ENCODE measurements at places on chromosomes 4 and X.

- no peak for DNase-seq
These were observed 33.5 kb upstream of the KCNIP4 start for GRCh38 chr4:21982087-21982486.

GRCh38 chr4:138595171-138595570 is 353.0 kb upstream of the SLC7A11 start:
- no peak for DNase-seq

DNA sequence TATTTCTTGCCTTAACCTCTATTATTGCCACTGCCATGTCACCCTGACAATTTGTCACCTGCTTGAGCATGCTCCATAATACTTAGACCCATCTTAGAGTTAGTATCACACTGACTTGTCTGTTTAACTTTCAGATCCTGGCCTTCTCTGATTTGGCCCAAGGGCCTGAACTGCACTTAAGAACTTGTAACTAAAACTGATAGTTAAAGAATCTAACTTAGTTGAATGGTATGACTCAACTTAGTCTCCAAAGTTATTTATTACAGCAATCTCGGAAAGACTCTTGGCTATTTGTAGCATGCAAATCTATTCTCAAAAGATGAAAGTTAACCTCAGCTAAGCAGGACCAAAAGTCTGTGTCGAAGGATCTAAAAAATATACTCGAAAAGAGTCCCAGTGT is 72.3 kb downstream of the IGSF1 start:
- DNase-seq = no peak

- DNase-seq = peak; percentile 14
These were observed 5.9 kb upstream of the GATB start for GRCh38 chr4:151766691-151767090.

GRCh38 chrX:143121477-143121876 is 95.7 kb downstream of the SPANXN4 start:
- DNase-seq = no peak

DNA sequence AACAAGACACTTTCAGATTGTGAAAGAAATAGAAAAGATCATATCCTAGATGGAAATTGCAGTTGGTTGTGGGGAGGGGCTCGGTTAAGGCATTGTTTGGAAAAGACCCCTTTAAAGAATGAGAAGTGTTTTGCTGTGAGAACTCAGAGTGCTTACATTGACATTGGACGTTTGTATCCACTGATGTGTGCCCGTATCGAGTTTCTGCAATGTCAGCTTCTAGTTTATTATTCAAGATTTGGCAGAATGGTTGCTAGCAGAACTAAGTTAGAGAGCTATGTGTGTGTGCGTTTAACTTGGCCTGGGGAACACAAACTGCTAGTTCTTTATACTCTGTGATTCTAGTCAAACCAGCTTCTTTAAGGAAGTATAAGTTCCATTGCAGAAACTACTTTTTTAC is 2702.5 kb downstream of the PCDH7 start:
- no peak for DNase-seq

DNA sequence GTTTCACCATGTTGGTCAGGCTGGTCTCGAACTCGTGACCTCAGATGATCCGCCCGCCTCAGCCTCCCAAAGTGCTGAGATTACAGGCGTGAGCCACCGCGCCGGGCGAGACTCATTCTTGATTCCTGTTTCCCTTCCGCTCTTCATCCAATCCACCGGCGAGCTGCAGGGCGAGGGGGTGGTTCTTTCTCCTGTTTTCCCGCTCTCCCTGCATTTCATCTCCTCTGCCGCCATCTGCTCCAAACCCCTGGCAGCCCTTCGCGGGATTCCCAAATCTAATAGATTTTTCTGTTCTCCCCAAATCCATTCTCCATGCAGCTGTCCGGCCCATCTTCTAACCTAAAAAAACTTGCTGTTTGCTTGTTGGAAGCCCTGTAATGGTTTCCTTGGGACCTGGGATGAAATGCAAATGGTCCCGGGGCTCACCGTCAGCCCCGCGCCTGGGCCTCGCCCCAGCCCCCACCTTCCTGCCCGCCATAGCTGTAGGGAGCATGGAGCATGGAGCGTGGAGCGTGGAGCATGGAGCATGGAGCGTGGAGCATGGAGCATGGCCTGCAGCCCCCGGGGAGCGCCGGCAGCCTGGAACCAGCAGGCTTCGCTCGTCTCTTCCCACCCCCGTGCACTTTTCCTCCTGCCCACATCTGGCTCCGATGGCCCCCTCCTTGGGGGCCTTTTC is 1.1 kb downstream of the ZFP42 start:
- DNase-seq = no peak

GRCh38 chrX:143298663-143299241 is 218.5 kb downstream of the SPANXN3 start:
- DNase-seq = no peak

- no peak for DNase-seq
These were observed 4.8 kb upstream of the CCSER1 start for GRCh38 chr4:90122355-90122748.

DNA sequence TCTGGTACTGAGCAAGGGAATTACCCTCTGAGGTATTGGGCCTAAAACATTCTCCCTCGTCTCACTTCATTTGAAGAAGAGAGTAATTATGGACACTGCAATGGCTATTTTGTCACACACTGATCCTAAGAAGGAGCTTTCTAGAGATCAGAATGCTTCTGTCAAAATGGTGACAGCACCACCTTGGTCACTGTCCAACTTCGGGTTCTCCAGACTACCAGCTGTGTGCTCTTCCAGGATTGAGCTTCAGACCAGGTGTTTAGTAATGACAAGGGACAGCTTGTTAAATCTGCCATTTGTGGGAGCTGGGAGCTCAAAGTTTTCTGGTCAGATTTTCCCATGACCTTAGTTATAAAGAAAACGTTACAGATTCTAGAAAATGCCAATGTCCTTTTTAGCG is 105.4 kb downstream of the POLA1 start:
- no peak for DNase-seq

DNA sequence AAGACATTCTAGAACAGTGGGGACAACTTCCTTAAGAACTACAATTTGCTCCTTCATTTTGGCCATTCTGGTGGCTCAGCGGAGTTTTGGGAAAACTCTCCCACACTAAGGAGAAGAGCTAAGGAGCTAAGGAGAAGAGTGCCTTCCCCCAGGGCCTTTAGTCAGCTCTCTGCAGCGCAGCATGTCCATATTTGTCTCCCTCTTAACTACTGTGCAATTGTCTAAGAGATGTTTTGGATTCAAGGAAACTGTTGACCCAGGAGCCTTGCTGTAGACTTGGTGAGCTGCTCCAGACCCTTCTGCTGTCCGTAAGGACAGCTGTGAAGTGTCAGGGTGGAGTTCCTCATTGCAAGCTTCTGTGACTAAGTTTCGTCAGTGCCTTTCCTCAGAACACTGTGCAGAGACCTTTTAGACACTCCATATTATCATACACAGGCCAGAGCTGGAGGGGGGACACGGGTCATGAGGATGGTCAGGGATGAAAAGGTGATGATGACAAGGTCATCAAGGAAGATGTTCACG is 179.0 kb downstream of the NHS start:
- no peak for DNase-seq

GRCh38 chrX:44829832-44830231 is 14.0 kb upstream of the DUSP21 start:
- DNase-seq = no peak
